ENCODE measurements at places on chromosomes 3 and 15. TPM values are rescaled to one million over a fixed set of nuclear protein-coding genes. Genes with fewer than 3 reads are reported as not detected.

GRCh38 chr3:101858464-101859030 is 9.2 kb downstream of the NFKBIZ start:
- no peak for DNase-seq

GRCh38 chr3:149783576-149783975 is 8.8 kb downstream of the ANKUB1 start:
- DNase-seq: no peak

GRCh38 chr3:33699275-33699674 is 18.8 kb downstream of the CLASP2 start:
- DNase-seq: no peak

DNA sequence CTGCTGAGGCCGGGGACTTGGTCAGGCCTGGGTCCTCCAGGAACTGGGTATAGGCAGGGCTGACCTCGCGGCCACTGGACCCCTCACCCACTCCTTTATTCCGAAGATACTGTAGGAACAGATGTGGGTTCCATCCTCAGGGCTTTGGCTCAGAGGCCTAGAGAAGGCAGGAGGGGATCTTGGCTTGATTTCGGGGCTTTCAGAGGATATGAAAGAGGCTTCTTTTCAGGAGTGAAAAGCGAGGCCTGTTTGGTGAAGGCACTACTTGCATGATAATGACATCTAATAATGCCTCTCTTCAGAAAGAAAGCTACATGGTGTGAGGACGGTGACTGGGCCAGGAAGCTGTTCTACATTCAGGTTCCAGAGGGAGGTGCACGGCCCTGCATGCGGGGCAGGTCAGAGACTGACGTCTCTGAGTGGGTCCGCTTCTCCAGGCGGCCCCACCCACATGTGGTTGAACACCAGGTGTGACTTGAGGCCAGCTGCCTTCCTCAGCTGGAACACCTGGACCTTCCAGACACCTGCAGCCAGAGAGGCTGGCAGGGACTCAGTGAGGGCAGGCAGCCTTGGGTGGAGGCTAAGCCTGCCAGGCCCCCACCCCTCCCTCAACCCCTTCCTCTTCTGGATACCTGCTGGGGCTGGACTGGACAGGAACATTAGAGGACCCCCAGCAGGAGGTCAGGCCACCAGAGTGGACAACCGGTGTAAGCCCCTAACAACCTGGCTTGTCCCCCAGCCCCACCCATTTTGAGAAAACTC is 31.1 kb upstream of the HHATL start:
- DNase-seq: no peak

Gene SOX14
- total RNA-seq: not detected

GRCh38 chr3:44954962-44955361 is 21.0 kb downstream of the ZDHHC3 start:
- DNase-seq: no peak

Gene SV2B
- total RNA-seq: 1.3 TPM

DNA sequence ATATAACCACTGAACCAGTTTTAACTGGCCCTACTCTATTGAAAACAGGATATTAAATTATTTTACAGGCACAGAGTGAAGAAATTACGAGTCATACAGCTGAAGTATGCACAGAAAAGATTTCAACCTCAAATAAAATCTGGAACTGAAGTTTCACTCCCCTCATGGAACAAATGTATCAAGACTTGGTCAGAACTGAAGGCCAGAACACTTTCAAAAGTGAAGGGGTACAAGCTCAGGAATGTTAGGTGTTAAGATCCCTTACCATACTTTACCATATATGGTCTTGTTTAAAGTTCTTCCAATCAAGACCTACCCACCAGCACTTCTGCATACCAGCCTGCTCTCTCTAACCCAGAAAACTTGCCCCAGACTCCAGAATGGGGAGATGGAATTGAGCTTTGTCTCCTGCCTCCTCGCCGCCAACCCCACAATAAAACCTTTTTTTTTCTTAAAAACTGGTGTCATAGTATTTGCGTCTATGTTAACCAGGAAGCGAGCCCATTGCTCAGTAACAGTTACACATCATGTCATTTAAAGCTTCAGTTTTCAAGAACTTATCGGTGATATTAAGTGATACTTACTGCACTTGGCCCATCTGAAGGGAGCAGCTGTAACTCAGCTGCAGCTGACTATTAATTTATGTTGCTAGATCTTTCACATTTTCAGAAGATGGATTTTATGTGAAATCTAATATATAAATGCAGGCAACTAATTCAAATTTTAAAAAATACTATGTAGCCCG is 59.9 kb downstream of the OXSM start:
- DNase-seq: no peak

Gene TIMP4
- total RNA-seq: 295 TPM

Gene B3GALNT1
- total RNA-seq: 11.0 TPM

- no peak for DNase-seq
Observed at GRCh38 chr15:34336991-34337556, 507 bp downstream of the SLC12A6 start.

GRCh38 chr3:157239082-157239704 is 79.2 kb upstream of the CCNL1 start:
- DNase-seq: no peak

- no peak for DNase-seq
Observed at GRCh38 chr15:42474827-42475226, 16.1 kb downstream of the ZNF106 start.

Gene POLQ
- 0.06 TPM for total RNA-seq

Gene CSPG5
- 1.3 TPM for total RNA-seq

- no peak for DNase-seq
Observed at GRCh38 chr3:117910820-117911521, 1123.7 kb downstream of the IGSF11 start.

DNA sequence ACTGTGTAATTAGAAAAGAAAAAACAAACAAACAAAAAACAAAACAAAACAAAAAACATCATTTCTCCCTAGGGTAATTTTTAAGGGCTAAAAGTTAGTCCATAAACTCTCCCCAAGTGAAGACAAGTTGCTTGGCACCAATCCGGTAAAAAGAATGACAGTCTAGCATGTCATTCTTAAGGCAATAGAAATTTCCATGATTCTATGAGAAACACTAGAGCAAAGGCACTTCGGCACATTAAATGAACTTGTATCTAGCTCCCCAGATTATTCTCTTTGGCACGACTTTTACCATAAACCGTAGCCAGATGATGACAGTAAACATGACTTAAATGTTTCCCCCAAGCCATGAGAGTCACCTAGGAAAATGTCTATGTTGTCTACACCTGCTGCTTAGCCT is 10.1 kb downstream of the COL8A1 start:
- no peak for DNase-seq

DNA sequence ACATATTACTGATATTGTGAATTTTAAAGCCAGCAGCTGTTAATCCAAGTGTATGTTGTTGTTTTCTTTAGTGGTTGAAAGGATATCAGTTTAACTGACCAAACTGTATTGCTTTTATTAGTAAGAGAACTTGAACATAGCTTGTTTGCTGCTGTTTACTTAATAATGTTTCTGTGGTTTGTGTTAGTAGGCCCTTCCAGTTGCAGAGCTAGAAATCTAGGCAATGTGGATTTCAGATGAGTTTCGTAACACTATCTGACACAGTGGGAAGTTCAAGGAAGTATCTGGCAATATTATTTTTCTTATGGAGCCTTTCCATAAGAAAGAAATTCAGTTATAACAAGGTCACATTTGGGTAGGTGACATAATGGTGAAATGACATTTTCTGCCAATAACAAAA is 18.5 kb downstream of the ZNF609 start:
- no peak for DNase-seq

Gene QTRT2
- 11.4 TPM for total RNA-seq

Gene PROK2
- 0.24 TPM for total RNA-seq

Gene CLRN1
- total RNA-seq: not detected

Data from omental fat pad (tissue), 4 donors.